Endodermal cell (in vitro differentiated cells): ENCODE measurements at places on chromosomes 3 and 15. TPM values are rescaled to one million over a fixed set of nuclear protein-coding genes. Genes with fewer than 3 reads are reported as not detected.
A peak's percentile ranks its signal among the peaks of the same experiment; 100 is the strongest.

The AQP9 gene
- not detected in 2 replicates for total RNA-seq

The ACTC1 gene
- total RNA-seq, result 58.2 to 77.6 TPM (median 60.7 TPM) in 3 replicates

The CPLX3 gene
- total RNA-seq, result not detected in 2 replicates

DNA sequence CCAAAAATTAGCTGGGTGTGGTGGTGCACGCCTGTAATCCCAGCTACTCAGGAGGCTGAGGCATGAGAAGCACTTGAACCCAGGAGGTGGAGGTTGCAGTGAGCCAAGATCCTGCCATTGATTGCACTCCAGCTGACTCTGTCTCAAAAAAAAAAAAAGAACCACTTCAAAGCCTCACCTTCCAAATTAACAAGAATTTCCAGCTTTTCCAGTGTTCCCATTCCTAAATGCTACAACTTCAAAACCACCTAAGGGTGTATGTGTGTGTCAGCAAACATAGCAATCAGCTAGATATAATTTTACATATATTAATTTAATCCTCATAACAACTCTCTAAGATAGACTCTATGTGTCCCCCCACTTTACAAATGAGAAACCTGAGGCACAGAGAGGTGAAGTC, 512.5 kb upstream of the PROK2 start:
- no peak for DNase-seq

DNA sequence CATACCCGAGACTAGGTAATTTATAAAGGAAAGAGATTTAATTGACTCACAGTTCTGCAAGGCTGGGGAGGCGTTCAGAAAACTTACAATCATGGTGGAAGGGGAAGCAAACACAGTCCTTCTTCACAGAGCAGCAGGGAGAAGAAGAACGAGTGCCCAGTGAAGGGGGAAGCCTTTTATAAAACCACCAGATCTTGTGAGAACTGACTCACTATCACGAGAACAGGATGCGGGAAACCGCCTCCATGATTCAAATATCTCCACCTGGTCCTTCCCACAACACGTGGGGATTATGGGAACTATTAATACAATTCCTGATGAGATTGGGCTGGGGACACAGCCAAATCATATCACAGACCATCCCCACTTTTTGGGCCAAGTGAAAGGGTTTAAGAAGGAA, 58.8 kb upstream of the CTXND1 start:
- no peak for DNase-seq

DNA sequence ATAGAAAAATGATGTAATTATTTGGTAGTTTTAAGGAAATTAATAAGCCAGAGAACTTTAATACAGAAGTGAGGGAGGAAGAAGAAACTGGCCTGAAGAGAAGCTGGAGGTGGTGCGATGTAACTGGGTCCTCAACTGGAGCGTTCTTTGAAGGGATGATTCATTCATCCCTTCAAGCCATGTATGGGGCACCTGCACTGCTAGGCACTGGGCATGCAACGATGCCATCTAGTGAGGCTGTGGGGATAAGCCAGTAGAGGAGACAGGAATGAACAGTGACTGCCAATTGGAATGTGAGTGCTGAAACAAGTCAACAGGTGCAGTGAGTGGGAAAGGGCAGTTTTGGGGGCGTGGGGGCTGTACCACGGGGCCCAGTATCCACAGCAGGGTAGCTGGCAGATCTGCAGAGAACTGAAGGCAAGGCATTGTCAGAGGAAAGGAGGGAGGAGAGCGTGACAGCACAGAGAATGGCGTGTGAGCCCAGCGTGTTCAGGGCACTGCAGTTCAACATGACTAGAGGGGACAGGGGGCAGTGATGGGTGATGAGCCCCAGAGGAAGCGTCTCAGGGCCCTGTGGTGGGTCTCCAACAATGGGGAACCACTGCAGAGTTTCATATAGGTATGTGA, 3.8 kb upstream of the KIF23 start:
- peak; percentile 76 for DNase-seq

DNA sequence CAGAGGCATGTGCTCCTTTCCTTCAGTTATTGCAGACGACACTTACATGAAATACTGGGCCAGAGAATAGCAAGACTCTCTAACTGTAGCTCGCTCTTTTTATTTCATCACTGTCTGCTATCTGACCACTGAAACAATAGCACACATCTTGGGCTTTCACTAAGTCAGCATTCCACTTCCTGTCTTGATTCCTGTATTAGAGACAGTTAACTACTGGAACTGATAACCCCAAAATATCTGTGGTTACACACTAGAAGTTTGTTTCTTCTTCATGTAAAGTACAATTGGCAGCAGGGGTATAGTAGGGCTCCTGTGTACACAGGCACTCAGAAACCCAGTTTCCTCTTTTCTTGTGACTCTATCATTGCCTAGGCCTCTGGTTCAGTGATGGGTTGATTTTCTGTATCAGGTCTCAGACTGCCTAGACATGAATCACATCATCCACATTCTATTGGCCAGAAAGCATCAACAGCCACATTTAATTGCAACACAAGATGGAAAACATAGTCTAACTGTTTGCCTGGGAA, 230.2 kb upstream of the CD96 start:
- DNase-seq, result no peak

GRCh38 chr3:127383656-127384179, 95.9 kb upstream of the PRR20G start:
- peak; percentile 24 for DNase-seq

DNA sequence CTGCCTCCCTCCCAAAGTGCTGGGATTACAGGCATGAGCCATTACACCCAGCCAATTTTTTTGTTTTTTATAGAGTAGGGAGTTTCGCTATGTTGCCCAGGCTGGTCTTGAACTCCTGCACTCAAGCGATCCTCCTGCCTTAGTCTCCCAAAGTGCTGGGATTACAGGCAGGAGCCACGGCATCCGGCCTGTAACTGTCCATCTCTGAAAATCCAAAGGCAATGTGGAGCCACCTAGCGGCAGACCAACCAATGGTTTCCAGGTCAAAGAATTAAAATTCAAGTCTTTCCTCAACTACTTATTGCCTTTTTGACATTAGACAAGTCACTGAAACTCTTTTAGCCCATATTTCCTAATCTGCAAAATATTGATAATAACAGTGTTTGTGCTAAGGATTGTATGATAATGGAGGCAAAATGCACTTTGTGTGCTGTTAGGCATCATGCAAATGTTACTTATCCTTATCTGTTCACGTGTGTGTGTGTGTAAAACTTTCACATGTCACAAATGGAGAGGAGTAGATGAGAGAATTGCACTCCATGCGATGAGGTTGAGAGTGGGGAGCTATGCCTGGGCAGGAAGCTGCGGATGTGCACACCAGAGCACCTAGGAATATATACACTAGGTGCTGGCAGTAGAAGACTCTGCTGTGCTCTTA, 48.7 kb downstream of the COL8A1 start:
- DNase-seq, result peak; percentile 89

GRCh38 chr15:83961311-83961710, 274.3 kb upstream of the GOLGA6L4 start:
- DNase-seq, result no peak

DNA sequence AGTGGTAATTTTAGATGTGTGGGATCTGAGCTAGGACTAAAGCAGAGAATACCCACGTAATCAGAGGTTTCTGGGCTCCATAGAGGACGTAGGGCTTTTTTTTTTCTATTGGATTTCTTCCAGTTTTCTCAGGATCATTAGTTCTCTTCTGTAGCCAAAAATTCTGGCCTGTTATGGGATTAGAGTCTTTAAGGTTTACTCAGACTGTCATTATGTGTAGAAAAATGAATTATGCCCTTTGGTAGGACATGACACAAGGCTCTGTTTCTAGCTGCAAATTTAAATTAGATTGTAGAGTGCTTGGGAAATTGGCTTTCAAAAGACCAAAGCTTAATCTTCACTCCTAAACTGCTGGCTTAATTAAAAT, 1.9 kb downstream of the SETD5 start:
- DNase-seq, result no peak

DNA sequence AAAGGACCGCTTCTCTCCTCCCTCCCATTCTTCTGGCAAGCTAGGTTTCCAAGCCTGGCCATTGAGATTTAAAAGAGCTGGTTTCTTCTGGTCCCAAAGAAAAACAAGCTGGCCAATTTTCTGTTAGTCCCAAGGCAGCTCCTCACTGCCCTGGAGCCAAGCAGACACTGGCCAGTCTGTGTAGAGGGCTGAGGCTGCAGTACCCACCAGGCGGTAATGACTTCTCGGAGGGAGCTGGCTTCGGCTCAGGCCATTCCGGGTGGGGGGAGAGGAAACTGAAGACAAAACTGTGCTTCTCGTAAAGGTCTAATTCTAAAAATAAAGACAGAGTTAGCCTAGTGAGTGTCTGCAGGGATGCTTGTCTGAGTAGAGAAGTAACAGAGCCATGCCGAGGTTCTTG, 78.5 kb upstream of the SMAD3 start:
- DNase-seq, result no peak

GRCh38 chr15:29480278-29480677, 210.7 kb upstream of the NSMCE3 start:
- no peak for DNase-seq

DNA sequence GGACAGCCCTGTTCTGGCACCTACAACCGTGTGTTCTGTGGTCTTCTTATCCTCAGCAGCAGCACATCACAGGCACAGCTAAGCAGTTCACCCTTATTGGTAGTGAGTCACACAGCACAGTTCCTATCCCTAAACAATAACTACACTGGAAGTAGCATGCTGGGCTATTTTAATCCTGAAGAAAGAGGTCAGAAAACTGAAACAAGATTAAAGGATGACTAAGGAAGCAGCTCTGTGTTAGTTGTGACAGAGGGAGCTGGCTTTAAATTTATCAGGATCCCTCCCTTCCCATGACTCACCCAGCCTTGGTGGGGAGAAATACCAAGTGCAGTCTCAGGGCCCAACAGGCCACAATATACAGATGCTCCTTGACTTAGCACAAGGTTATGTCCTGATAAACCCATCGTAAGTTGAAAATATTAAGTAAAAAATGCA, 144.3 kb downstream of the ERC2 start:
- DNase-seq, result peak; percentile 63

The RPUSD2 gene
- total RNA-seq, result 14.6 and 16.5 TPM in 2 replicates

The SLC12A6 gene
- total RNA-seq, result 17.3 to 23.3 TPM (median 18.8 TPM) in 3 replicates

- DNase-seq, result no peak
Observed at GRCh38 chr3:40120806-40121205, 188.7 kb upstream of the EIF1B start.

DNA sequence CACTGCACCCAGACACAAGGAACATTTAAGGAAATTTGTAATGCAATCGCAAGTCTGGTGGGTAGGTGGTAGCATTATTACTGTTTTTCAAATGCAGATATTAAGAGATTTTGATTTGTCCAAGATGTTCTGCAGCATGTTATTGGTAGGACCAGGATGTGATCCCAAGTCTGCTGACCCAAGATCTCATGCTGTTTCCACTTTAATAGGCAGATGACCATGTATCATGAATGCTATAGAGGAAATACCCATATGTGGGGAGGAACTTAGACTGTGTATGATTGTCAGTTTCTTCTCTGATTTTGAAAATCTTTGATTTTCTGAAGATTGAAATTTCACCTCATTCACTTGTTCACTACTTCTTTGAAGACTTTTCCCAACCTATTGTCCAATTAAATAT, 28.7 kb downstream of the ATP6V1A start:
- no peak for DNase-seq

The ETV5 gene
- total RNA-seq, result 82.7 and 84.1 TPM in 2 replicates

The CHRNA3 gene
- total RNA-seq, result 1.6 to 16.9 TPM (median 3.5 TPM) in 3 replicates

The TMOD2 gene
- 2.1 TPM in 2 replicates for total RNA-seq

The GPR149 gene
- not detected in 3 replicates for total RNA-seq

GRCh38 chr15:72135719-72136118, 17.5 kb downstream of the SENP8 start:
- no peak for DNase-seq

DNA sequence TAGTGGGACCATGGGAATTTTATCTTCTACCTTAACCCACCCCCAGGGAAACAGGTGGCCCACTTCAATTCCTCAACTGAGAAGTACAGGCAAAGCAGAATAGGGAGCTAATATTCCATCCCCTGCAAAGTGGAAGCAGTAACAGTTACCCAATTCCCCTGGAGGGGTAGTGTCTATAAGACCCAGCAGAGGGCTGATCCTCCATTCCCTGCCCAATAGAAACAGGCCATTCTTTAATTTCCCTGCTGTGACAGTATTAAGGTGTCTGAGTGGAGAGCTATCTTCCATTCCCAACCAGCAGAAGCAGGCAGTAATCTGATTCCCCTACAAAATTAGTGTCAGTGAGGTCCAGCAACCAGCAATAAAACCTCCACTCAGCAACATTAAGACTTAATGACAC, 219.8 kb downstream of the ULK4 start:
- peak; percentile 46 for DNase-seq

- no peak for DNase-seq
Observed at GRCh38 chr15:64029110-64029509, 17.2 kb downstream of the DAPK2 start.

The MST1R gene
- 6.2 to 7.7 TPM (median 6.8 TPM) in 3 replicates for total RNA-seq

GRCh38 chr15:71043373-71043772, 71.9 kb upstream of the THSD4 start:
- no peak for DNase-seq

The ZIC4 gene
- total RNA-seq, result not detected in 2 replicates

DNA sequence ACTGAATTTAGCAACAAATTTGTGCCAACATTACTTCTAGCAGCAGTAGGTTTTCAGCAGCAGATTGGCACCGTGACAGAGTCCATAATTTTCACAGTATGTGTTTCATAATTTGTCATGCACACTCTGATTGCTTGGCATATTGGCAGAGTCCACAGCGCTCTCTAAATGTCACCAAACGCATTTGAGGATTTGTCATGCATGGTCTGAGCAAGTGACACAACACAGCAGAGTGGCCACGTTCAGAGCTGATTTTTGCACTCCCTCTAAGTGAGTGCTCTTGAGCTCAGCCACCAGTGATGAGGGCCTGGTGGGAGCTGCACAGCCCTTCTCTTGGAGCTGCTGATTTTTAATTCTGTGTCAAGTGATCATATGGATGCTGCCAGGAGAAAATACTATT, 1270.8 kb downstream of the ROBO1 start:
- DNase-seq, result no peak

The ZXDC gene
- 30.5 to 36.9 TPM (median 31.5 TPM) in 3 replicates for total RNA-seq

The LRRC15 gene
- total RNA-seq, result 0.11 TPM in 2 replicates

The PDIA5 gene
- 48.3 and 57.5 TPM in 2 replicates for total RNA-seq

DNA sequence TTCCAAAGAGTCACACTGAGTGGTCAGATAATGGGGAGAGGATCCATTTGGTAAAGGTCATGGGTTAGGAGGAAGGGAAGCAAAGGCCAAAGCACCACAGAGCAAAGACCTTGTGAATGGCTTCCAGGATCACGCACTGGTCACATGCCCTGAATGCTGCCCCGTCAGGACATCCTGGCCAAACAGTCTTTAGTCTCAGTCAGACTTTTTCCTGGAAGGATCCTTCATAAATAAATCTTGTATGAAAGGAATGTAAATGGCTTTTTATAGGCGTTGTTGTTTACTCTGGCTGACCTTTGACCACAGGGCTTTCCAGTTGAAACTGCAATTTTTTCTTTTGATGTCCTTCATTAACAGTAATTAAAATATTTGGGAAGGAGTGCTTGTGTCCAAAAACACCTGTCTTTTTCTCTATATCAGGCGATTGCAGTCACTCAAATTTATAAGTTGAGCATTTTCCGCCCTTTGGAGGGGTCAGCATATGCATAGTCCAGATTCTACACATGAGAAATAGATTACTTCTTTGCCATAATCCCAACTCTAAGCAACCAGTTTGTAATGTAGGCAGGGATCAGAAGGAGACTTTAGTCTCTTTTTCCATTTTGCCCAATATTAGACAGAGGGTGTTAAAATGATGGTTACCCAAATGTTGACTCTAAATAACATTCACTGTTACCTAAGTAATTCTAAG, 48.4 kb downstream of the CHAC1 start:
- no peak for DNase-seq

The TYRO3 gene
- 218 to 293 TPM (median 282 TPM) in 3 replicates for total RNA-seq

The DLEC1 gene
- 3.9 and 4.5 TPM in 2 replicates for total RNA-seq

The FBXO40 gene
- total RNA-seq, result not detected in 2 replicates
